ENCODE measurements at places on chromosomes 6 and 20.

DNA sequence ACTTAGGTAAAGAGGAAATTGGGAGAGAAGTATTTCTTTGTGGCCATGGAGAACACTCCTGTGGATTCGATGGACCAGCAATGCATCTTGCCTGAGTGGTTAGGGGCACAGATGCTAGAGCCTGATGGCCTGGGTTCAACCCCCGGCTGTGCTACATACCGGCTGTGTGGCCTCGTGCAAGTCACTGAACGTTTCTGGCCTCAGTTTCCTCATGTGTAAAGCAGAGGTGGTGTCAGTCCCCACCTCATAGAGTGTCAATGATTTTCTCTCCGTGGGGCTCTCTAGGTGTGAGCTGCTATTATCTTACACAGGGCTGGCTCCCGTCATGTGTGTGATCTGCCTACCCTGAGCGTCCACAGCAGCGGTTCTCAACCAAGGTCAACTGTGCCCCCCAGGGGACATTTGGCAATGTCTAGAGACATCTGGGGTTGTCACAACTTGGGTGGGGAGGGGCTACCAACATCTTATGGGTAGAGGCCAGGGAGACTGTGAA is 50.0 kb upstream of the PTPN1 start:
- DNase-seq, result no peak

DNA sequence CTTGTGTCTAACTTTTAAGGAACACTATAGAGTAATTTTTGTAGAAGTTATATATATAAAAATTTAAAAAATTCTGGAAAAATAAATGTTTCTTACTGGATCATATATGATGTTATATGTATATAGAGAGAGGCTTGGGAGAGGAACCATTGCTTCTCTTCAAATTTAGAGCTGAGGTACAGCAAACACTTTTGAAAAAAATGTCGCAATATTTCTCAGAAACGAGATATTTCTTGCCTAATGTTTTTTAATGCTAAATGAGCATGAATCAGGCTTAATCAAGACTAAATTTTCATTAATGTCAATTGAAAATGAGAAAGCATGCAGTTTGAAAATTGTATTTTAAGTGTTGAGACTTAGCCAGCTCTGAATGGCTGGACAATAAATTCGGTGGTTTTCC is 2.6 kb downstream of the PKIB start:
- DNase-seq, result no peak

GRCh38 chr6:149969635-149970034 is 5.9 kb downstream of the ULBP1 start:
- no peak for DNase-seq

DNA sequence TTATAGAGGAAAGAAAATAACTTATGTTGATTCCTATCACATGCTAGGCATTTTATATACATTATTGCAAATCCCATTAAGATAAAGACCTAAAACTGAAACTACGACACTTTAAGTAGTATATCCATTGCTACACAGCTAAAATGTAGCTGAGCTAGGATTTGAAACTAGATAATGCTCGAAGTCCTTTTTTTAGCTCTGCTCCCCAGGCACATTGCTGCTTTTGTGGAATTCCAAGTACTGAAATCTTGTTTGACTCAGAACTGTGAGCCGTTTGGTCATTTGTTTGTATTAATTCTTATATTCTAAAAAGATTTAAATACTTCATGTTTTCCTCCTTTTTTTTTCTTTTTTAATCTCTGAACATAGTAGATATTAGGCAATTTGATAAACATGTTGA is 644.8 kb downstream of the HACE1 start:
- no peak for DNase-seq

GRCh38 chr20:55417836-55418235 is 587.5 kb downstream of the CBLN4 start:
- DNase-seq, result no peak

DNA sequence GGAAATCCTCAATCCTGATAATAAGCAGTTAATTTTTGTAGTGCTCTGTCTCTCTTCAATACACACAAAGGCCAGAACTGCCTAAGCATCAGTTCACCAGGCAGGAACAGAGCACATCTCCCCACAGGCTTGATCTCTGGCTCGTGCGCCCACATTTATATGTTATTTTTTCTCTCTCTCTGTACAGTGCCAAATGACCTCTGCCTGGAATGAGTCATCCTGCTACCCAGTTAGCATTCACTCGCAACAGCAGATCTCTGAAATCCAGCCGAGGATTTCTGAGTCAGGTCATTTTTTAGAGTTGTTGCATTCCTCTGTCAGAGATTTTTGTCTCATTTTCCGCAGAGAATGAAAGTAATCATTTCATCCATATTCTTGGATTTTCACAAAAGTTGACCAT is 107.1 kb downstream of the COL12A1 start:
- DNase-seq, result peak; percentile 94

All from esophagus muscularis mucosa (tissue), 4 donors.